ENCODE measurements at places on chromosomes 16 and 17.

GRCh38 chr16:80346111-80346632 lies 194.6 kb upstream of the DYNLRB2 start:
- DNase-seq = no peak

- DNase-seq = no peak
Measured at GRCh38 chr17:2780256-2780655, 16.0 kb upstream of the RAP1GAP2 start.

GRCh38 chr16:29821643-29822115 lies 1.4 kb downstream of the MVP start:
- no peak for DNase-seq

GRCh38 chr16:670485-671352 lies 2.8 kb downstream of the RHOT2 start:
- DNase-seq = no peak

DNA sequence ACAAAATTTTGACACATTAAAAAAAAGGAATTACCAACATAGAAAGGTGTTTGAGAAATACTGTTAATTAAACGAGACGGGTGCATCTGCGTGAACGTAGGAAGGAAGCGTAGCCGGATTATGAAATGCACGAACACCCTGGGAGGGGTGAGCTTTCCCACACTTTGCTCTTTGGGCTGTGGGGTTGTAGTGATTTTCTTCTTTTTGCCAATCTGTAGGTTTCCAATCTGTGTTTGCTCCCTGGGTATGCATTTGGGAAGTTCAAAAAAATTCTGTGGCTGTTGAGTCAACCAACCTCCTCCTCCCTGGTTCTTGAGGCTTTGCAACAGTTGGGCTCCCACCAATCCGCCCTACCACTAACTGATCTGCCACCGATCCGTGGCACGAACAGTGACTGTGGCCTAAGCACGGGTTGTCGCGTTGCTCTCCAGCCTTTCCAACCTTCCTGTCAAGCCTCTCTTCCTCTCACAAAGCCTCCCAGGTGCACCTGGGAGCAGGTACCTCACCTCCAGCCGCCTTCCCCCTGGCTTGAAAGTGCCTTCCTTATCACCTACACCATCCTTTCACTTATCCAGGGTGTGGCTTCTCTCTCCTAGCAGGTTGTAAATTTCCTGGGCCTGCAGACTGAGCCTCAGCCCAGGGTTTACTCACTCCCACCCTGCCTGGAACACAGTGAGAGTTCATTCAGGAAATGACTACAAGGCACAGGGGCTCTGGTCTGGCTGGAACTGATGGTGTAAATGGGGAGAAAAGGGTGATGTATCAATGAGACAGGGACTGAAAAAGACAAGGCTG lies 16.6 kb downstream of the RTN4RL1 start:
- DNase-seq = no peak

GRCh38 chr17:68019336-68019674 lies 16.2 kb upstream of the KPNA2 start:
- no peak for DNase-seq

DNA sequence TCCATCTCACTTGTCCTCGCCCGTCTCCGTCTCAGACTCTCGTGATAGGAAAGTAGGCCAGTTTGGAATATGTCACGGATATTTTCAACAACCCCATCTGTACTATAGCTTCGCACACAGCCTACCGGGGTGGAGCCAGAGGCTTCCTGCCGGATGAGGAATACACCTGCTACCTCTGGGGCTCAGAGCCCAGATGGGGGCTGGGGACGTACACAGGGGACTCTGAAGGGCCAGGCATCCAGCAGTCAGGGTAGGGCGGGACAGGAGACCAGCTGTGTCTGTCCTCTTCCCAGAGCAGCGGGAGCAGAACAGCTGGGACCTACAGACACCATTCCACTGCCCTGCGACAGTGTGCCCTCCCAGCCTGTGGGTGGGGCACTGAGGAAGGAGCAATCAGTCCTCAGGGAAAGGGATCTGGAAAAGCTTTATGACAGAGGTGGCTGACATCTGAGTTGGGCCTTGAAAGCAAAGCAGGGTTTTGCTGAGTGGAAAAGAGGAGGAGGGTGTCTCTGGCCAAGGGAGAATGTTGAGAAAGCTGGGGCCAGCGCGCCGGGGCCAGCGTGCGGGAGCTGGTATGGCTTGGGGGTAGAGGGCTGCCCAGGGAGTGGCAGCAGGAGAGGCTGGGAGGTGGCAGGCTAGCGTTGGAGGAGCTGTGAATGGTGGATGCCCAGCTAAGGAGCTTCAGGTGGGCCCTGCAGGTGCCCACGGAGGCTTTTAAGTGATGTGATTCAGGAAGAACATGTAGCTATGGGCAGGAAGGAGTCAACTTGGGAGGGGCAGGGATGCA lies 11.5 kb upstream of the SRCIN1 start:
- peak; percentile 84 for DNase-seq

DNA sequence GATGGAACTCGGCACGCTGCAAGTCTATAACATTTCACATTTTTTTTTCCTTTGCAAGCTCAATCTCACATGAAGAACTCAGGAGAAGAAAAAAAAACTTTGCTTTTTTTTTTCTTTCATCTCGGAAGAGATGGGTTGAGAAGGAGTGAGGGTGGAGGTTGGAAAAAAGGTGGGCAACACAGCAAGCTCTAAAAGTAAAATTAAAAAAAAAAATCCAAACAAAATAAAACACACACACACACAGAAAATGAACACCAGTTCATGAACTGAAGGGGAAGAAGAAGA lies 2.5 kb downstream of the MAF start:
- DNase-seq = no peak

- no peak for DNase-seq
Measured at GRCh38 chr16:48619979-48620378, 10.0 kb upstream of the N4BP1 start.

- no peak for DNase-seq
Measured at GRCh38 chr16:350203-350602, 2.3 kb downstream of the AXIN1 start.
